Heart left ventricle (tissue), 16 donors: ENCODE measurements at places on chromosomes 2 and 18. TPM values are rescaled to one million over a fixed set of nuclear protein-coding genes. Genes with fewer than 3 reads are reported as not detected.

Gene RNPEPL1
- 91.0 TPM for total RNA-seq

- no peak for DNase-seq
Observed at GRCh38 chr18:11523804-11524203, 85.6 kb upstream of the SLC35G4 start.

Gene RNF125
- 4.0 TPM for total RNA-seq

DNA sequence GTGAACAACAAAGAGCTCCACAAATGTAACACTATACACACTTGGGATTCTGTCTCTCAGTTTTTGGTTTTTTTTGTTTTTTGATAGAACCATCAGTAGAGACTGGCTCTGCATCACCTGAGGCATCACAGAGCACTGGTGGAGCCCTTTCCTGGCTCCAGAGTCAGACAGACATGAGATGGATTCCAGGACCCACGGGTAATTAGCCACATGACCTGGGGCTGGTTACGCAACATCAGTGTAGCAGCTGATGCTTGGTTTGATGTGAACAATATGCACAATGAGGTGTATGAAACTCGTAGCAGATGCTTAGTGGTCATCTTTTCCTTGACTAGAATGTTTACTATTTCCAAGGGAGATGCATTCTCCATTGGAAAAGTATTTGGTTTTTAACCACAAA lies 40.7 kb downstream of the CMPK2 start:
- no peak for DNase-seq

Gene TMEM182
- 144 TPM for total RNA-seq

Gene GRHL1
- total RNA-seq: 1.3 TPM
